ENCODE measurements at places on chromosomes 1 and 21.

DNA sequence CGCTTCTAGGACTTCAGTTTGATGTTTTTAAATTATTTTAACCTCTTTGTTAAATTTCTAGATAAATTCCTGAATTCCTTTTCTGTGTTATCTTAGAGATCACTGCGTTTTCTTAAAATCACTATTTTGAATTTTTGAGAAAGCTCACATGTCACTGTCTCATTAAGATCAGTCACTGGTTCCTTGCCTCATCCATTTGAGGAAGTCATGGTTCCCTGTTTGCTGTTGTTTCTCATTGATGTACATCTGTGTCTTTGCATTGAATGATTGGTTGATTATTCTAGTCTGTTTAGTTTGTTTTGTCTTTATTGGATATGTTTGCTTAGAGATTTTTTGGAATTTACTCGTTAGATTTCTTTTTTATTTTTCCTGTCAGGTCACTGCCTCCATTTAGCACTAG lies 50.1 kb downstream of the CRP start:
- no peak for DNase-seq

- no peak for DNase-seq
Observed at GRCh38 chr1:3477241-3477995, 23.0 kb downstream of the ARHGEF16 start.

DNA sequence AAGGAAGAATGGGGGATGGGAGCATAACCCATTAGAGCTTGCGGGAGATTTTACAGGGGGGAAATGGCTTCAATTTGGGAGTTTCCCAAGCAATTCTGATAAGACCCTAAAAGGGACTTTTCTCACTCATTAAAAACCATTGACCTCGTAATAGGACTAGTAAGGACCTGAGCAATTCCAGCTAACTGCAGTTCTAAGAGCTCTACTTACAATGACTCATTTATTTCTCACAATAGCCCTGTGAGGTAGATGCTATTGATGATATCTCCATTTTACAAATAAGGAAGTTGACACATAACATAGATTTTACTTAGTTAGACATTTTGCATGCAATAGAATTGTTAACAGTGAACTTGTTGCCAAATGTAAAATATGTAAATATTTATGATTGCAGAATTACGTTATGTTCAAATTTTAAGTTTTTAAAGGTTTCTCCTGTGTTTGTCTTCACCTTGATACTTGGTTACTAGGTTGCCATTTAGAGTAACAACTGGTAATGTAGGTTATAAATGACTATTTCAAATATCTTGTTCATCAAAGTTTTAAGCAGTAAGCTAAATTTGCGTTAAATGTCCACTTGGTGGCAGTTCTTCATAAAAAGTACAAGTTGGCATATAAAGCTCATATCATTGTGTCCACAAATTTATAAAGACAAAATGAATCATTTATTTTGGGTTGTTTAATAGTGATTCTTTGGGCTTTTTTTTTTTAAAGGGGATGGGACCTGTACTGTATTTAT lies 182.0 kb downstream of the PLA2G4A start:
- no peak for DNase-seq

GRCh38 chr1:119373465-119373864 lies 4.9 kb downstream of the HAO2 start:
- no peak for DNase-seq

- DNase-seq = no peak
Observed at GRCh38 chr1:58576727-58577653, at the start of gene TACSTD2. TACSTD2 (minus strand) TSS chr1:58577252; CDS start chr1:58577156, 96 bp downstream.

- no peak for DNase-seq
Observed at GRCh38 chr1:61131716-61132115, 49.4 kb downstream of the NFIA start.

GRCh38 chr1:244642526-244642925 lies 10.4 kb upstream of the DESI2 start:
- DNase-seq = no peak
